ENCODE measurements at places on chromosomes 2 and 18. TPM values are rescaled to one million over a fixed set of nuclear protein-coding genes. Genes with fewer than 3 reads are reported as not detected.

DNA sequence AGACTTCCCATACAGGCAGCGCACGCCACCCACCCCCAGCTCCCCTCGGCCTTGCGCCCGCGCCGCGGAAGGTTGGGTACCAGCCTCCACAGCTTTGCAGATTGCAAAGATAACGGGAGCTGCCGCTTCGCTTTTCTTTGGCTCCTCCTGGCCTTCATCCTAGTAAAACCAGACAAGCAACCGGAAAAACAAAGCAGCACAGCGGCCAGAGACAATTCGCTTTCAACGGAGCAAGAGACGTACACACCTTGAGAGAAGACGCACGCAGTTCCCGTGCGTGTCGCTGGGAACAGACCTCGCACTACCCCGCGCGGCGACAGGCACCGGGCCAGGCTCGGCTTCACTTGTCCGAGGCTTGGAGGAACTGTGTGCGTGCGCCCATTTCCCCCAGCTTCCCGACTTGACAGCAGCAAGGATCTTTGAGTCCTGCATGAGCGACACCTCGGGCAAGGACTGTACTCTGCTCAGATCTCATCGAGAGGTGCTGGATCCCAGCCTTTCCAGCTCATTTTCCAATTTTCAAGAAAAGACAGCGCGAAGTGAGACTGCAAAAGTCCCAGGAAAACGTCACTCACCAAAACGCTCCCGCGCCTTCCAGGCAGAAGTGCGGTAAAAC is 964 bp downstream of the ZBTB7C start:
- no peak for DNase-seq

Gene MAP3K19
- total RNA-seq = not detected

DNA sequence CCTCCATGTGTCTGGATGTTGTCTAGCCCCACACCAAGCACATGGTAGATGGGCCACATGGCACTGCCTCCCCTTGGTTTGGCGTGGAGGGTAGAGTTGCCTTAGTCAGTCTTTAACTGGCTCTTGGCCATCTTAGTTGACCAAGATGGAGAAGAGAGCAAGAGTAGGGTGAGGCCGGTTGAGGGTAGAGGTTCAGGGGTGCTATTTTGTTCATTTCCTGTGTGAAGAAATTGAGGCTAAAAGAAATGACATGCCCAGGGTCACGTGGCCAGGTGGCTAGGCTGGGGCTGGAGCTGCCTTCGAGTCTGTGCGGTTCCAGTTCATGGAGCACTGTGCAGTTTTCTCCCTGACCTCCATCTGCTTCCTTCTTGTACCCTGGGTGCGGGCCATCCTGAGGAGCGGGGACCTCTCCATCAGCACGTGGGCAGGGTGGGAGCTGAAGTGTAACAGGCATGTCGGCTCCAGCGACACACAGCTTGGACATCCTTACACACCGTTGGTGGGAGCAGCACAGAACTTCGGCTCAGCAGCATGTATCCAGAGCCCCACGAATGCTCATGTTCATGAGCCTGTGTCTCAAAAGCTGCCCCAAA is 213.2 kb downstream of the GBX2 start:
- DNase-seq = no peak

Gene BCL11A
- not detected for total RNA-seq

GRCh38 chr18:55249550-55249949 is 290.3 kb upstream of the CCDC68 start:
- DNase-seq = no peak

- no peak for DNase-seq
These were observed 22.2 kb upstream of the MLPH start for GRCh38 chr2:237464757-237465391.

DNA sequence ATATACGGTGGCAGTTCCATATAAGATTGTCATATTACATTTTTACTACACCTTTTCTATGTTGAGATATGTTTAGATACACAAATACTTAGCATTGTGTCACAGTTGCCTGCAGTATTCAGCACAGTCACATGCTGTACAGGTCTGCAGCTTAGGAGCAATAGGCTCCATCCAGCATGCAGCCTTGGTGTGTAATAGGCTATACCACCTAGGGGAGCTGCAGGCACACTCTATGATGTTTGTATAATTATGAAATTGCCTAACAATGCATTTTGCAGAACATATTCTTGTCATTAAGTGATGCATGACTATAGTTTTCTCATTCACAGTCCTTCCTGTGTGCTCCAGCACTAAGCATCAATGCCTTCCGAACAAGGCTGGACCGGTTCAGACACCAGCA is 133.4 kb downstream of the NDUFA10 start:
- DNase-seq = no peak

DNA sequence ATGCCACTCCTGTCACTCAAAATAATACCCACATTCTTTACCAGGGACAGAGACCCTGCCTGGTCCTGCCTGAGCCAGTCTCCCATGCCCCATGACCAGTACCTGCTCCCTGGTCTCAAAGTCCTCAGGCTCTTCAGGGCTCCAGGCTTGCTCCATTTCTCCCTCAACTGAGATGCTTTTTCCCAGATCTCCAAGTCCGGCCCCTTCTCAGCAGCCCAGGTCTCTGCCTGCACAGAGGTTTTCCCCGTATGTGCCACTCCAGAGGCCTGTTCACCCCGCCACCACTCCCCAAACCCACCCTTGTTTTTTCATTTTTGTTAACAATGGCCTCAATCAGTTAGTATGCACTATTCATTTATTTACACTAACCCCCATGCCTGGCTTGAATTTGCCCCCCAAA is 499.5 kb upstream of the MYT1L start:
- no peak for DNase-seq

Gene KLHL14
- not detected for total RNA-seq

GRCh38 chr2:198168651-198169050 is 364.3 kb downstream of the PLCL1 start:
- DNase-seq = no peak

GRCh38 chr2:187567126-187567525 is 12.9 kb upstream of the TFPI start:
- no peak for DNase-seq

GRCh38 chr2:64629875-64630274 is 23.8 kb downstream of the SERTAD2 start:
- no peak for DNase-seq

Gene CTAGE1
- not detected for total RNA-seq

DNA sequence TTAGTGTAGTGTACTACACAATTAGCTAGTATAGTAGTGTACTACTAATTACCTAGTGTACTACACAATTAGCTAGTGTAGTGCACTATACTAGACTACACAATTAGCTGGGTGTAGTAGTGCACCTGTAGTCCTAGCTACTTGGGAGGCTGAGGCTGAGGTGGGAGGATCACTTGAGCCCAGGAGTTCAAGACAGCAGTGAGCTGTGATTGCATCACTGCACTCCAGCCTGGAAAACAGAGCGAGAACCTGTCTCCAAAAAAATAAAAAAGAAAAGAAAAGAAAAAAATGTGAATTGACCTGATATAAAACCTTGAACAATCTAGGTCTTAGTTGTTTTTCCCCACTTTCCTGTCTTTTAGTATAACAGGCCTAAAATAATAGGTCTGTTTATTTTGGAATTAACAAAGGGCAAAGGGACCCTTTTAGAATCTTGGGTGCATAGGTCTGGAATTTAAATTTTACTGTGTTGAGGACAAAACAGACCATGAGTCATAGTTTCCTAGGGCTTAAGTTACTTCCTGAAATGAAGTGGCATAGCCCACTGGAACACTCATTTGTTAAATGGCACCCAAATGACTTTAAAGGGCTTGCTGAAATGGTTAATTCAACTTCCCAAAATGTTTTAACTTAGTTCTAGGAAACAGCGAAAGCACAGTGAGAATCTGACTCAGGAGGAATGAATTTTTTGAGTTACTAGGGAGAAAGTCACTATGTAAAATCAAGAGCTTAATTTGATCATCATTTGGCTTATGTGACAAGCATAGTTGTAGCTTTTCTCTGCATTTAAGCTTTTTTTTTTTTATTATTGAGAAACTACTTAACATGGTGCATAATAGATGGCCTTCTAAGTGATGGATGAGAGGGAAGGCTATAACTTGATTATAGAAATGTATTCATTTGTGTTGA is 50.7 kb upstream of the ARL5A start:
- peak; percentile 18 for DNase-seq

Gene MAB21L4
- total RNA-seq = 68.8 TPM
